ENCODE measurements at places on chromosomes 13 and 19.

- no peak for DNase-seq
These were observed 2.7 kb downstream of the GSK3A start for GRCh38 chr19:42239544-42240220.

GRCh38 chr13:40933508-40934204 is 85.5 kb downstream of the ELF1 start:
- DNase-seq, result no peak

DNA sequence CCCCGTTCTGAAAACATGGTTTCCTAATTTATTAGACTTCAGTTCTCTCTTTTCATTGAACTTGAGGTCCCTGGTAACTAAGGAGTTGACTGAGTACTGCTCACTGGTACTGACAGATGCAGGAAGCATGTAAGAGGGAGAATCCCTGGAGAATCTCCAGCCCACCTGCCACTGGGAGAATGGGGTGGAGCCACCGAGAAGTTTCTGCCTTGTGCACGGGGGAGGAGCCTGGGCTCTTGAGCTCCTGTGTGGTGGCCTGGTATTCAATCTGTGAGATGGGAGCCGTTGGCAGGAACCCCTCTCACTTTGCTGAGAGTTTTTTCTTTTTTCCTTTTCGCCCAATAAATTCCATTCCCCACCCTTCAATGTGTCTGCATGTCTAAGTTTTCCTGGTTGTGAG is 13.2 kb upstream of the AKAP11 start:
- DNase-seq, result no peak

DNA sequence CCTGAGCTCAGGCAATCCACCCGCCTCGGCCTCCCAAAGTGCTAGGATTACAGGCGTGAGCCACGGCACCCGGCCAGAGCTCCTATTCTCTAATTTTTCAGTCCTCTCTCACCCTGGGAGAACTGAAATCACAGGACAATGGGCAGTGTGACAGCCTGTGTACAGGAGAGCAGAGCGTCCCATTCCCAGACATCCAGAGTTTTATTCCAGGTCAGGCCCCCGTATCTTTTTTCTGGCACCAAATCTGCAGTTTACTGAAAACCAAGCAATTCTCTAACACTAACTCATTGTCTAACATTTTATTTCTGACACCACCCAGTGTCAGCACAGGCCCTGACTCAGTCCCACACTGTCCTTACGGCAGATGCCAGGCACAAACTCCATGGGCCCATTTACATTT is 6.7 kb downstream of the ZNF708 start:
- no peak for DNase-seq

DNA sequence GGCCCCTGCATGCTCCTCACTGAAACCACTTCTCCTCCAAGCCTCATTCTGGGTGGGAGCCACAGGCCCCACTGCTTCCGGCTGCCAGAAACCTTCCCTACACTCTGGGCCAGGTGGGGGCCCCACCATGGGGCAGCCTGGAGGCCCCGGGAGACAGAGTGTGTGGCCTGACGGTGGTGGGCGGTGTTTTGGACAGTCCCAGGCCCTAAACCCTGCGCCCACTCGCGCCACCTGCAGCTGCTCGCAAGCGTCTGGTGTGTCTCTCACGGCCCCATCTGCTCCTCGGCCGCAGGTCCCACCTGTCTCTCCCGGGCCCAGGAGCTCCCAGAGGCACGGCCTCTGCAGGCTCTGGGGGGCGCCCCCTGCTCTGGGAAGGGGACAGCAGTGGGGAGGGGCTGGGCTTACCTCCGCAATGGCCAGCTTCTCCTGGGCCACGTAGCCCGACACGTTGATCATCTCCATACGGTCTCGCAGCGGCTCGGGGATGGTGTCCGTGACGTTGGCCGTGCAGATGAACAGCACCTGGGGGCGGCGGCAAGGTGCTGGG is 5.6 kb downstream of the RPL36 start:
- DNase-seq, result no peak

GRCh38 chr19:12749938-12750521 is 1.6 kb upstream of the BEST2 start:
- DNase-seq, result no peak

- no peak for DNase-seq
These were observed 130.1 kb downstream of the KLF12 start for GRCh38 chr13:74004109-74004508.

DNA sequence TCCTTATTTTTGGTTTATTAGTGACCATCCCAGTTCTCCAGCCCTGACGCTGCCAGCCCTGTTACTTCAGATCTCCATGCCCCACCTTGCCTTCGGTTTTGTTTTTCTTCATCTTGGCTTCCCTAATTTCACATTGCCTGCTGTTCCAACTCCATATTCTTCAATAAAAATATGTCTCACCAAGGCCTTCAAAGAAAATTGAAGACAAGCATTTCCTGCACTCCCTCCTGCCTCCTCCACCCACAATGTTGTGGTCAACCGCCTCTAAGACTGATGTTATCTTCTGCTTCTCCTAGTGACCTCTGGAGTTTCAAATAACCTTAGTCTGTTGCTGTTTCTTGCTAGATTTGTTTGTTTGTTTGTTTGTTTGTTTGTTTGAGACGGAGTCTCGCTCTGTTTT is 14.6 kb downstream of the PLD3 start:
- DNase-seq, result no peak

DNA sequence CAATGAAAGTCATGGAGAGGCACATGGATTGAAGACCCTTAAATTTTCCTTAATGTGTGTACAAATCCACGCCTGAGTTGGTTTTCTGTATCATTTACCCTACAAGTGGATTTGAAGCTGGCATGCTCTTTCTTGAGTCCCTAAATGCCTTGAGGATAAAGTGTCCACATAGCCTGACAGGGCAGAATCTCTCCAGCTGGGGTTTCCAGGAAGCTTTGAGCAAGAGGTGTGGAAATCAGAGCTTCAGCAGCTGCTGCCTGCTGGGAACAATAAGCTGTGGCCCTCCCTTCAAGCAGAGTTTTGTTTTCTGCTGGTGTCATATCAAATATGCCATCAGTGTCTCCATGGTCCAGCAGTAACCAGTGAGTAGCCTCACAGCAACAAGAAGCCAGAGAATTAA is 120.3 kb upstream of the SERTM1 start:
- DNase-seq, result no peak
